Kidney epithelial cell (primary cell): ENCODE measurements at places on chromosomes 7 and 10. TPM values are rescaled to one million over a fixed set of nuclear protein-coding genes. Genes with fewer than 3 reads are reported as not detected.

GRCh38 chr10:131196176-131196885, 115.2 kb downstream of the TCERG1L start:
- no peak for DNase-seq

DNA sequence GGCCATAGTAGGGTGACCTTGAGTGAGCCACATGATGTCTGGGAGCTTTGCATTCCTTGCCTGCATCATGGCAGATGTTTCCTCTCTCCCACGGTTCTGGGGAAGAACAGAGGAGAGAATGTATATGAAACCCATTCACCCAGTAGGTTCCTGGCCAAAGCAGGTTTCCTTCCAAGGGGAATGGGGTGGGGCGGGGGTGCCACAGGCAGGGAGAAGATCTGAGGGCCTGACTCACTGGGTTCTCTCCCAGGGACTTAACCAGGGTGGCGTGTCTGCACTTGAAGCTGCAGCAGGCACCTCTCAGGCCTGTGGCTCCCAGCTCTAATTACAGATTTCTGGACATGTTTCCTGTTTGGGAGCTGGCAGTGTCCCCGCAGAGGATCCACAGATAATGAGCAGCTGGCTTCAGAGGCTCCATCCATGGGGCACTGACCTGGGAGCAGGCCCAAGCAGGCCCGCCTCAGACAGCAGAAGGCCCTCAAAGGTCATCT, 50.2 kb upstream of the ZMIZ1 start:
- no peak for DNase-seq

DNA sequence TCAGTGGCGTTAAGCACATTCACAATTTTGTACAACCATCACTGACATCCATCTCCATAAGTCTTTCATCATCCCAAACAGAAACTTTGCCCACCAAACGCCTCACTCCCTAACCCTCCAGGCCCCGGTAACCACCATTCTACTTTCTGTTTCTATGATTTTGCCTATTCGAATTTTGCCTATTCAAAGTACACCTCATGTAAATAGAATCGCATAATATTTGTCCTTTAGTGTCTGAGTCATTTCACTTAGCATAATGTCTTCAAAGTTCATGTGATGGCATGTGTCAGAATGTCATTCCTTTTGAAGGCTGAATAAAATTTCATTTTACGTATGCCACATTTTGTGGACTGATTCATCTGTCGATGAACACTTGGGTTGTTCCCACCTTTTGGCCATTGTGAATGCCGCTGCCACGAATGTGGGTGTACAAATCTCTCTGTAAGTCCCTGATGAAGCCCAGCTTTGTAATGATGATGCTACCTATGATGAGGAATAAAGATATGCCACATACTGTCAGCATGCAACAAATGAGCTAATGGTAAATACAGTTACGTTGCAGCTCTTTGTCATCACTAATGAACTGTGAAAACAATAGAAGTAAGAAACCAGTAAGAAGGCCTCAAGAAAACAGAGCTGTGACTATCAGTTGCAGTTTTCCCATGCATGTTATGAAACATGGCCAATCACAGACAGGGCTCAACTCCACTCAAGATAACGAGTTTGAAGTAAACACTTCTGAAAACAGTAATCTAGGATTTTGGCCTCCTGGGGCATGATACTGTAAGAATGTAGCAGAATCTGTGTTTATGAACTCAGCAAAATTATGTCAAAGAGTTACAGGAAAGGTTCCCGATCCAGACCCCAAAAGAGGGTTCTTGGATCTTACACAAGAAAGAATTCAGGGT, 120.0 kb downstream of the ADAM12 start:
- DNase-seq: no peak

DNA sequence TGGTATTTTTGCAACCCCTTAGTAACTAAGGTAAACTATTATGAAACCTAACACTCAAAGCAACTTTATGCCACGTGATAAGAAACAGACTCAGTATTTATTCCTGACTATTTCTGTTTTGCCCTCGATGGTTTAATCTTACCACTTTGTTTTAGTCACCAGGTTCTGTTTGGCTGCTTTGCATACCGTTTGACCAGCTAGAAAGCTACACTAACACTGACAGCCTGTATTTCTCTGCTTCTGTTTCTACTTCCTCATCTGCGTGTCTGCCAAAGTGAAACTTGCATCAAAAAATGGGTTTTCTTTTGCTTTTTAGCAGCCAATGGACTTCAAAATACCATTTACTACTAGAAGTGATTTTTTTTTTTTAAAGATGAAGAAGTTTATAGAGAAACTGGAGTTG, 802.5 kb downstream of the GRM8 start:
- no peak for DNase-seq

Gene GPR158
- total RNA-seq: not detected in 2 replicates

Gene ZNF117
- total RNA-seq: 6.4 TPM in 2 replicates

Gene CHAT
- total RNA-seq: not detected in 2 replicates
